ENCODE measurements at places on chromosomes 13 and 19.
A peak's percentile ranks its signal among the peaks of the same experiment; 100 is the strongest.

GRCh38 chr13:52925251-52925650, 76.8 kb upstream of the PCDH8 start:
- DNase-seq: no peak

DNA sequence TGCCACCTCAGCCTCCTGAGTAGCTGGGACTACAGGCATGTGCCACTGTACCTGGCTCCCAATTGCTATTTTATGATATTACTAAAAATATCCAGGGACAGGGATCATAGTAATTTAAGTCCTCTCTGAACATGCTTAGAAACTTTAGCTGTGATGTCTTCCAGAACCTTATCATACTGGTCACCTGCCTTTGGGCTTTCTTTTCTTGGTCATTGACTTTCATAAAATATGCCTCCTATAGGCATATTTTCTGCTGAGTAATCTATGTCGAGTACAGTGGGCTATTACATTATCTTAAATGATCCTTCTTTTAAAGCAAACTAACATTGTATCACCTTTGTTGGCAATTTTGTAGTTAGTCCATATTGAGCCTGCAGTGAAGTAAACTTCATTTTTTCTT, 6.2 kb downstream of the UCHL3 start:
- DNase-seq: no peak

GRCh38 chr13:91660076-91660415, 261.6 kb downstream of the GPC5 start:
- DNase-seq: no peak

DNA sequence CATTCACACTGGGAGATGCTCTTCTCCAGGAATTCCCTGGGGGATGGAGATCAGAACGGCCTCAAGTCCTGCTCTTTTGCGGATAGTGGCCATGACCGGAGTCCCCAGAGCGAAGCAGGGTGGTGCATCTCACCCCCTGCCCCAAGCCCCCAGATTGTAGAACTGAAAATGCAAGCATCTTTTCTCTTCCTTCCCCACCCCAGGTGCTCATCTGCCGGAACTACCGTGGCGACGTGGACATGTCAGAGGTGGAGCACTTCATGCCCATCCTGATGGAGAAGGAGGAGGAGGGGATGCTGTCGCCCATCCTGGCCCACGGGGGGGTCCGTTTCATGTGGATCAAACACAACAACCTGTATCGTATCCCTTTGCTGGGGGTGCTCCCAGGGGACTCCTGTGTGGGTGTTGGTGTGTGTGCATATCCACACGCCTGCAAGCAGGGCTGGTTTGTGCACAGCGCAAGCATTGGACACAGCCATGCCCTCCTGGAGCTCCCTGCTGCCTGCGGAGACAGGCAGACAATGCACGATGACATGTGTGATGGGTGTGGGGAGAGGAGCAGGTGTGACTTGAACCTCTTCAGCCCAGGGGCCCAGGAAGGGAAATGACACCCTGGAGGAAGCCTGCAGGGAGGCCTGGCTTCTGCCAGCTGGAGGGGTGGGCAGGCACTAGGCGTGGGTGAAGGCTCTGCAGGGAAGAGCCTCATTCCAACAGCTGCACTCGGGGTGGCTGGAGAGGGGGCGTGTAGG, 5.7 kb downstream of the AP1M1 start:
- no peak for DNase-seq

DNA sequence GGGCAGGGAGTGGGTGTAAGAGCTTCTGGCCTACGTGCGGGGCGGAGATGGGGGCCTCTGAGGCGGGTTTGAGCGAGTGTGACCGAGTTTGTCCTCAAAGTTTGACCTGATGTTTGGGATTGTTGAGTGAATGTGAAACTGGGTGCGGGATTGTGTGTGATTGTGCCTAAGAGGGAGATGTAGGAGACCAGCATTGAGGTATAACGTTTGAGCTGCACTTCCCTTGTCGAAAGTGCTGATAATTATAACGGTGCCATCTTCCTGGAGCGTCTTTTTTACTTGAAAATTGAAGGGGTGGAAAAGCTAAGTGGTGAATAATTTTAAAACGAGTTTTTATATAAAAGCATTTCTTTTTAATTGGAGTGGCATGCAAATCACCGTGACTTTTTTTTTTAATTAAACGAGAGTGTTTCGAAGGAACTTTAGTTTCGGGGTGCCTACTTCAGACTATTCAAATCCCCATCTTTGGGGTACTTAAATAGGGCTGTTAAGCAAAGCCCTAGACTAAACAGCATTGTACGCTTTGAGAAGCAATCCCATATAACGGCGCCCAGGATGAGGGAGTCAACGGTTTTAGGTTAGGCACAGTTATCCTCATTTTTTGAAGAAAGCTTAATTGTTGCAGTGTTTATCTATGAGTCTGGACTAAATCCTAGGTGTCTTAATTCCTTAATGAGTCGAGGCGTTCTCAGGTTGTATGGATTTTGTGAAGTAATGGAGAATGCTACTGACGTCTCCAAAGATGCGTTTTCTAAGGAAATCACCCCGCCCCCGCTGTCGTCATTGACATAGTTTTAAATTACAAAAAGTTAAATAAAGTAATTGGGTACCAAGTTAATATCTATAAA, 594 bp downstream of the ZNF146 start:
- no peak for DNase-seq

DNA sequence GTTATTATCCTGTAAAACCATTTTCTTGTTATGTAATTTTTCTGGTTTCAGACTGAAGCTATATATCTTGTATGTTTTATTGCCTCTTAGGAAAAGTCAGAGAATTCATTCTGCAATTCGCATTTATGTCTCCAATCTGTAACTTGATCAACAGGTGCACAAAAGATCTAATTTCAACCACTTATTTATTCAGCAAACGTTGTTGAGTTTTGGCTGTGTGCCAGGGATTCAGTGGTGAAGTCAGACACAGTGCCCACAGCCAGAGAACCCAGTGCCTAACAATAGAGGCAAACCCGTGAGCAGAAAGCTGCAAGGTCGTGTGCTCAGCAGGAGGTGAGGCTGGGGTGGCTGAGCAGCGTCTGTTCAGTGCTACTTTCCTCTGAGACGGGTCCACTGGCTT, 119.5 kb upstream of the MCF2L start:
- DNase-seq: no peak

DNA sequence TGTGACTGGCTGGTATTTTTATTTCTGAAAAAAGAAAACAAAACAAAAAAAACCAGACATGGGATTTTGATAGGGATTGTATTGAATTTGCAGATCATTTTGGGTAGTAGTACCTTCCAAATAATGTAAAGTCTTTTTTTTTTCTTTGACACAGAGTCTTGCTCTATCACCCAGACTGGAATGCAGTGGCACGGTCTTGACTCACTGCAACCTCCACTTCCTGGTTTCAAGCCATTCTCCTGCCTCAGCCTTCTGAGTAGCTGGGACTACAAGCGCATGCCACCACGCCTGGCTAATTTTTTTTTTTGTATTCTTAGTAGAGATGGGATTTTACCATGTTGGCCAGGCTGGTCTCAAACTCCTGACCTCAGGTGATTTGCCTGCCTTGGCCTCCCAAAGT, 4.2 kb downstream of the ZNF101 start:
- DNase-seq: no peak

DNA sequence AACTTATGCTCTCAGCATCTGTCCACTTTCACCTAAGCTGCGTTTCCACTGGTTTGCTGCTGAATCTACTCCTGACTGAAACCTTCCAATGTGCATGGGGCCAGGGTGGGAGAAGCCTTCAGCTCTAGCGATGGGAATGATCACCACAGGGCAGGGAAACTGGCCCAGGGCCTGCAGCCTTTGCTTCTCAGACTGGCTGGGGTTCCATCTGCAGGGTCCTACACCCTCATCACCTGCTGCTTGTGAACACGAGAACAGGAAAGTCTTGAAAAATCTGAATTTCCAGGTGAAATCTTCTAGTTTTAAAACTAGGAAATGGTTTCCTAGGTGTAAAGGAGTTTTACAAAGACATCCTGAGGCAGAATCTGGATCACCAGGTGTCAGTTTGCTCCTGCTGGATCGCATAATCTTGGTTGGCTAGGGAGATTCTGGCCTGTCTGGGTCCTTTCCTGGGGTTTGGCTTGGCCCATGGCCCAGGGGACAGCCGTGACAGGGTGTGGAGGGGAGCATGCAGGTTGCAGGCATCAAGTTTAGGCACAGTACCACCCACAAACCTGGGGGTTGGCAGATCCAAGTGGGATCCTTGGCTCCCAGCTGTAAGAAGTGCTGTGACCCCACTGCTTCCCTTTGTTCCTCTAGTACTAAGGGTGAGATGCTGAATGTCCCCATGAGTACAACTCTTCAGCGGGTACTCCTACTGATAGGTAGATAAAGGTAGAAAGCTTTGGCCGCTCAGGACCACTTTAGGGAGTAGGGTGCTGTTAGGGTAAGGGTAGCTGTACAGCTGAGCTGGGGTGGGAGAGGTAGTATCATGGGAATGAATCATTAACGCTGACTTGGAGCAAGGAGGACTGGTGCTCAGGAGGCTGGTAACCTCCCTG, 1.8 kb upstream of the UBE2M start:
- no peak for DNase-seq

DNA sequence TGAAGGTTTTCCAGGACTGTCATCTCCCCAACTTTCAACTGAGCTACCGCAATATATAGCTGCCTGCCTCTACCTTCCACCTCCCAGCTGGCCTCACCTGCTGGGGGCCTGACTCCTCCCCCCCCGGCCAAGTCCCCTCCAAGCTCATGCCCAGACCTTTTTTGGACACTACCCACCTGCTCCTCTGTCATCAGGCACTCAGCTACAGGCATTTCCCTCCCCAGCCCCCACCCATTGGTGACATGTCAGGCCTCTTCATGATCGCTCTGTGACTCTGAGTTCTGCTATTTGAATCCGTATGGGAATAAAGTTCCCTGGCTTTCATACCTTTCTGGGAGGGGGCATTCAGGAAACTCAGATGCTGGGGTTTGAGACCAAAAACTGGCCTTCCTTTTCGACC, 1.8 kb downstream of the PRKACA start:
- no peak for DNase-seq

GRCh38 chr13:66644855-66645460, 585.2 kb downstream of the PCDH9 start:
- DNase-seq: no peak

DNA sequence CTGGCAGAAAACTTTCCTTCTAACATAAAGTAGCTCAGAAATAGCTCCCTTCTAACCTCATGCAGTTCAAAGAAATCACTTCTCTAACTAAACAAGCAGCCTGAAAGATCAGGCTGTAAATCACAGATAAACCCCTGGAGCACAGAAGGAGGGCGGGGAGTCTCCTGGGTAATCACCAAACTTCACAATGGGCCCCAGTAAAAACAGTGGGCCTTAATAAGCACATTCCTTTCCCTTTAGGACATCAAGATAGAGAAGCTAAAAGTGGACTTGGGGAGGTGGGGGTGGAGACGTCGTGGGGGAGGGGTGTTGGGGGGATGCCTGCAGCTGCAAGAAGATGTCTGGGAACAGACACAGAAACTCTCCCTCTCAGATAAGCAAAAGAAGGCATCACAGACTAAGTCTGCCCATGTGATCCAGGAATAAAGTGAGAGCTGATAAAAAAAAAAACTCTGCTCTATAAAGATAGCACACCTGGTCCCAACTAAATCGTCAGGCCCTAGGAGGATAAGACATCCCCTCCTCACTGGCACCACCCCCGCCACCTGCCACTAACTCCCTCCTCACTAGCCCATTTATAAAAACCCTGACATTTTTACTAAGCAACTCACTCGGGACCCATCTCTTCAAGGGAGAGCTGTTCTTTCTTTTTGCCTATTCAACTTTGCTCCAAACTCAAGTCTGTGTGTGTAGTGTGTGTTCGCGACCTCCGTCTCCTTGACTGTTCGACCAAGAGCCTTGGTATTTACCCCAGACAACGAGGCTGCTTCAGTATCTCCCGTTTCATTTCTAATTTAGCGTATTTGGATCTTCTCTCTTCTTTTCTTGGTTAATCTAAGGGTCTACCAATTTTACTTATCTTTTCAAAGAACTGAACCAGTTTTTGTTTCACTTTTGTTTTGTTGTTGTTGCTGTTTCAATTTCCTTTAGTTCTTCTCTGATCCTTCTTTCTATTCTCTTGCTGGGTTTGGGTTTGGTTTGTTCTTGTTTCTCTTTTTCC, 31.7 kb downstream of the DNAJC15 start:
- DNase-seq: peak; percentile 1

All from H54 (cell line).